ENCODE measurements at places on chromosomes 1 and 21.

- DNase-seq: no peak
These were observed 41.0 kb downstream of the LDLRAD2 start for GRCh38 chr1:21853131-21853427.

GRCh38 chr1:35305383-35305782, 36.9 kb downstream of the ZMYM4 start:
- DNase-seq: no peak

DNA sequence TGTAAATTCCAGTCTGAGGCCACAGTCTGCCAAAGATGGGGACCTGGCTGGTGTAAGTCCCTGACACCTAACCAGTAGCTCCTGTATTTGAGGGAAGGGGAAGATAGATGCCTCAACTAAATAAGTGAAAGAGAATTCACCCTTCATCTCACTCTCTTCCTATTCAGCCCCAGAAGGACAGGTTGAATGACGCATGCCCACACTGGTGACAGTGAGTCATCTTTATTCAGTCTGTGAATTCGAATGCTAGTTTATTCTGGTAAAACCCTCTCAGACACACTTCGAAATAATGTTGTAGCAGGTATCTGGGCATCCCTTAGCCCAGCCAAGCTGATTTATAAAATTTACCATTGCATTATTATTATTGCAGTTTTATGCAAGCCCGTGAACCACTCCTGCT, 617.0 kb upstream of the PRMT6 start:
- DNase-seq: no peak

DNA sequence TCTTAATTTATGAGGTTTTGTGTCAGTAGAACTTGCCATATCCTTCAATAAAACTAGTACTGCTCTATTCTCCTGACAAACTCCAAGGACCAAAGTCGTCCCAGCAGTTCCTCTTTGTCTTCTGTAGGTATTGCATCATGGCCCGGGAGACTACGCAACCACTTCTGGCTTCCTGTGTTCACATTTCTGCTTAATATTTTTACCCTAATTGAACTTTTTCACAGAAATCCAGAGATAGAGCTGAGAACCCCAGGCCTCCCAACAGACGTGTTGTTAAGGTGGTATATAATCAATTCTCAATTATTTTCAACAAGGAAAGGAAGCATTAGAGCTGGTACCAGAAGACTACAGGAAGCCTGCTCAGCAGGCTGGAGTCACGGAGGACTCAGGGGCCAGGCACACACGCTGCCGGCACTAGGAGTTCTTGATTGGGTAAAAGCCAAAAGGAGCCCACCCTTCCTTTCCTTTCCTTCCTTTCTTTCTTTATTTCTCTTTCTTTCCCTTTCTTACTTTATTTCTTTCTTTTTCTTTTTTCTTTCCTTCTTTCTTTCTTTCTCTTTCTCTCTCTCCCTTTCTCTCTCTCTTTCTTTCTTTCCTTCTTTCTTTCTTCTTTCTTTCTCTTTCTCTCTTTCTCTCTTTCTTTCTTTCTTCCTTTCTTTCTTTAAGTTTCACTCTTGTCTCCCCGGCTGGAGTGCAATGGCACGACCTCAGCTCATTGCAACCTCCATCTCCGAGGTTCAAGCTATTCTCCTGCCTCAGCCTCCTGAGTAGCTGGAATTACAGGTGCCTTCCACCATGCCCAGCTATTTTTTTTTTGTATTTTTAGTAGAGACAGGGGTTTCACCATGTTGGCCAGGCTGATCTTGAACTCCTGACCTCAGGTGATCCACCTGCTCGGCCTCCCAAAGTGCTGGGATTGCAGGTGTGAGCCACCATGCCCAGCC, 173.7 kb downstream of the ZBTB18 start:
- peak; percentile 72 for DNase-seq

- DNase-seq: no peak
These were observed 26.4 kb downstream of the OPTC start for GRCh38 chr1:203520315-203520714.

DNA sequence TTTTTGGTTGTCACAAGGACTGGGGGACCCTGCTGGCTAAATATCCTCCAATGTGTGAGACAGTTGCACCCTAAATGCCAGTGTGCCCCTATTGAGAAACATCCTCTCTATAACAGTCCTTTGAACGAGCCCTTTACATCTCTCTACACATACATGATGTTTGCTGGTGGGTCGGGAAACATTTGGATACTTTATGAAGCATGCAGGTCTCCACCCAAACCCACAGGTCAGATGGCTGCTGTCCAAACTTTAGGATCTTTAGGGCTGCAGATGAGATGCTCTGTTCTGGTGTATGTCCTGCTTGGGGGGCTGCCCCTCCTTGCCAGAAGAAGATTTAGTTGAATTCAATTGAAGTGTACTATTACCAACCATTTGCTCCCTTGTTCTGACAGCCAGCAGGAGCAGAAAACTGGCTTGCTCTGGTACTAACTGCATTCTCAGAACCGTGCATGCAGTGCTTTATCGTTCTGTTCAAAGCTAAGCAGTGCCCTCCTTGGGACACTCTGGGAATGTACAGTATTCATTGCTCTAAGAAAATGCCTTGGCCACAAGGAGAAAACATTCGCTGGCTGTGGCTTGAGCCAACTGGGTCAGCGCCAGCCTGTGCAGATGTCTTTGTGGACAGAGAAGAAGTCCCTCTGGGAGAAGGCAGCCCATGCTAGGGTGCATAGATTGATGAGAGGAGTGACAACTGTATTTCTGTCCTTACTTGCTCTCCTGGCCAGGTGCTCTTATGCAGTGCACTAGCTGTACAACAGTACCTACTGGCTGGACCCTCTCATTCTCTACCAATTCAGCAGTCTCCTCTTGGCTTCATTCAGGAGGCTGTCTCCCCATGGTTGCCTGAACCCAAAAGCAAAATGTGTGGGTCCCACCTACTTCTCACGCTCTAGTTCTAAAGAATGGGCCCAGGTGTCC, 61.4 kb upstream of the DIRAS3 start:
- DNase-seq: peak; percentile 79

DNA sequence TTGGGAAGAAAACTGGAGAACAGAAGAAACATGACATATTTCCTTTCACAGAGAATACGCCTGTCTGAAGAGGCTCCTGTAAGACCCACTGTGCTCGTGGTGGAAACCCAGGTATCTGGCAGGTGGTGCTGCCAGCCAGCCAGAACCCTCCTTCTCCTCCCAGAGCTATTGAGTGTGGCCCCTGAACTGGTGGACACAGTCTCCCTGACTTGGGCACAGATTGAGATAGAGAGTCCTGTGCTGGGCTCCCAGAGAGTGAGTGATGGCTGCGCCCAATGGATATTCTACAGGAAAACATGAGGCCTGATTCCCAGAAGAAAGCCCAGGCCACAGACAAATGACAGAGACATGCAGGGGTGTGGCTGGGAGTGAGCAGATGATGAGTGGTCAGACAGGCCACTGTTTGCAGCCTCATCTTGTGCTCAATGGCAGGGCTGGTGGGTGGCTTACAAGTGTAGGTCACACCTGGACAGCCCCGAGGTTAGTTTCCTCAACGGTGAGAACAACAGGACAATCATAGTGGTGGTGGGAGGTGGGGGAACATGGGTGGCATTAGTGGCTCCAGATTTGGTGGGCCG, 127.9 kb downstream of the PTPRU start:
- DNase-seq: no peak

GRCh38 chr1:234670967-234671626, 61.1 kb upstream of the IRF2BP2 start:
- no peak for DNase-seq

- no peak for DNase-seq
These were observed 5.9 kb downstream of the BLACAT1 start for GRCh38 chr1:205449750-205450443.

- peak; percentile 74 for DNase-seq
These were observed 53.4 kb downstream of the TOMM20 start for GRCh38 chr1:235075048-235075776.

GRCh38 chr21:45423201-45423955, 18.4 kb downstream of the COL18A1 start:
- DNase-seq: peak; percentile 72

DNA sequence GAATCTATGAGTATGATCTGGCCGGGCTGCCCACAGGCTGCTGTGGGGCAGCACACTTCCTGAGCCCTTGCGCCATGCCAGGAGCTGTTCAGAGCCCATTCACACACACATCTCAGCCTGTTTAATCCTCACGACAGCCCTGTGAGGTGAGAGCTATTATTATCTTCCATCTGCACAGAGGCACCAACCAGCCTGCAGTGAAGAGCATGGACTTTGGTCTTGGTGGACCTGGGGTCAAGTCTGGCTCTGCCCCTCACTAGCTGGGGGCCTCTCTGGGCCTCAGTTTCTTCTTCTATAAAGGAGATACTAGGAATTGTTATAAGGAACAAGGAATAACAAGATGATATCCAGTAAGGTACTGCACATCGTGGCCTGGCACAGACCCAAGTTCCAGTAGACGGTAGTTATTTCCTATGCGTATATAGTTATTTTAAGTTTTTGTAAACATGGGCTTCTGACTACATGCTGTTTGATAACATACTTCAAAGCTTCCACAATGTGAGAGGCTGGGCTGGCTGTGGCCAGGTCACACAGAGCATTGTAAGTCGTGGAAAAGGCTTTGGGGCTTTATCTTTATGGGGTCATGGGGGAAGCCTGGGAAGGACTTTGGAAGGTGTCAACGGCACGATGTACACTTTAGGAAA, 3.4 kb upstream of the PADI2 start:
- no peak for DNase-seq

GRCh38 chr1:172299515-172299914, 121.0 kb upstream of the C1orf105 start:
- no peak for DNase-seq

DNA sequence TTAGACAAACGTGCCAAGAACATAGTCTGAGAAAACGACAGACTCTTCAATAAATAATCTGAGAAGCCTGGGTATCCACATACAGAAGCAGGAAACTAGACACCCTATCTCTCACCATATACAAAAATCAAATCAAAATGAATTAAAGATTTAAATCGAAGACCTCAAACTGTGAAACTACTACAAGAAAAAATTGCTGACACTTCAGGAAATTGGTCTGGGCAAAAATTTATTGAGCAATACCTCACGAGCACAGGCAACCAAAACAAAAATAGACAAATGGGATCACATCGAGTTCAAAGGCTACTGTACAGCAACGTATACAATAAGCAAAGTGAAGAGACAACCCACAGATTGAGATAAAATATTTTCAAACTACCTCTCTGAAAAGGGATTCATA, 292.8 kb upstream of the RGS18 start:
- DNase-seq: no peak

DNA sequence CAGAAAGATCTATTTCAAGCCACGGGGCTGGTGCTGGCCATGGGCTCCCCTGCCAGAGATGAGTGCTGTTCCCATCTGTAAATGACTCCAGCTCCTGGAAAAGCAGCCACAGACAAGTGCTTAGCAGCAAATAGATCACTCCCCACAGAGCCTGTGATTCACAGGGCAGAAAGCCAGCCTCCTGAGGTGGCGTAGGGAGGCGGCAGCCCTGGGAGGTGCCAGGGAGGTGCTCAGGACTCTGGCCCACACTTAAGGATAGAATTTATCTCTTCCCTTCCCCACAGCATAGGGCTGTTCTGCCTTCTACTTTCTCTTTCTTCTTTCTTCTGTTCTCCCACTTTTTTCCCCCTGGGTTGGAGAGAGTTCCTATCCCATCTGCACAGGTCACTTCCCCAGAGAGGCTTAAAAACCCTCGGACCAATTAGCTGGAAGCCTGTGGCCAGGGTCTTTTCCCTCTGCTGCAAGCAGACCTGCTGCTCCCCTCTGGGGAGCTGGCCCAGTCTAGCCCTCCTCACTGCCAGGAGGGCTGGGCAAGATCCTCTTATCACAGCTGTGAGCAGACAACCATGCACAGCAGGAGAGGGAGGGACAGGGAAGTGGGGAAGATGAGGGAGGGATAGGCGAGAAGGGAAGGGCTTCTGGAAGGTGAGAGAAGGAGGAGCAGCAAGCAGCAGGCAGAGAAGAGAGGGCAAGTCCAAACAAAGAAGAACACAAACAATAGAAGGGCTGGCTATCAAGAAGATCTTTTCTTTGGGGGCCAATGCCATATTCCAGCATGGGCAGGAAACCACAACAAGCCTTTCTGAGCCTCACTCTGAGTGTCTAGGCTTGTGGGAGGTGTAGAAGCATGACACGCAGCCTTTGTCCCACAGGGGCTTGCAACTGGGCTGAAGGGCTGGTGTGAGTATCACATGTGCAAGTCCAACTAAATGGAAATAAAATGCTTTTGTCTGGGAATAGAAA, 41.0 kb downstream of the KCND3 start:
- DNase-seq: no peak

DNA sequence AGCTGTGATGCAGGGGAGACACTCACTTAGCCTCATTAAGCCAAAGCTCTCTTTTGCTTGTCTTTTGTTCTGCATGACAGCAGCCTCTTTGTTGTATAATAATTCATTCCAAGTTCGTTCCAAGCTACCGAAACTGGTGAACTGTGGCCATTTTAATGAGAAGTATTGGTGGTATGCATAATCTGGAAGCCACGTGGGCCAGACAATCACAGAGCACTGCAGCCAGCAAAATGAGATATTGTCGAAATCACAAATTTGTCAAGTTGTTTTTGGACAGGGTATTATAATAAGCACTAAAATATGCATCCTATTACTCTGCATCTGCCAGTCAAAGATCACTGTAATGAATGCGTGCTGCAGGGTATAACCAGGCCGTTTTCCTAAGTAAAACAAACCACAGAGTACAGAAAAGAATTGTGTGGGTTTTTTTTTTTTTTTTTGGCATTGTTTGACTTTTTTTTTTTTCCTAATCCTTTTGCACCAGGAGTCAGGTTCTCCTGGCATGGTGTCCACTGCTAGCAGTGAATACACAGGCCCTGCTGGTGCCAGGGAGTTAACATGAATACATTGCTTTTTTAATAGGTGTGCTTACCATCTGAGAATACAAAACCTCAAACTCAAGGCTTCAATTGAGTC, 423.9 kb downstream of the PTBP2 start:
- DNase-seq: no peak

DNA sequence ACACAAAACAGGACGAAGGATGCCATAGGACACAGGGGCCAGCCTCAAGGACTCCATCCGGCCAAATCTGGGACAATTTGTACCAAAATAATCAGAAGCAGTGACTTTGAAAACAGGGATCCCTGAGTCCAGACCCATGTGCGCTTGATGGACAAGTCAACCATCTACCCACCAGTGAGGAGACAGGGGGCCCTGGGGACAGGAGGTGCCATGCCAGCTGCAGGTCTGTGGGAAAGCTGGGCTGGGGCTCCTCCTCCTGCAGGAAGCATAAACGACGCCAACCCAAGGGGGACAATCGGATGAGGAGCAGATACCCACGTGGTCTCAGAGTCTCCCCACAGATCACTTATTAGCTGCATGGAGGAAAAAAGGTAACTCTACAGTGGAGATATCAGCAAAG, 50.6 kb downstream of the NPHP4 start:
- DNase-seq: peak; percentile 44

Data from tibial artery (tissue), 4 donors.